ENCODE measurements at places on chromosomes 5 and 9.
A peak's percentile ranks its signal among the peaks of the same experiment; 100 is the strongest.

- DNase-seq, result no peak
These were observed 6.4 kb upstream of the AGPAT2 start for GRCh38 chr9:136693490-136694162.

GRCh38 chr9:14308853-14309145, 5.1 kb downstream of the NFIB start:
- DNase-seq, result no peak

- peak; percentile 25 for DNase-seq
These were observed at the start of gene GFPT2 for GRCh38 chr5:180353048-180353979. Gene GFPT2 (minus strand): TSS chr5:180353336. CDS start chr5:180353217, 119 bp downstream.

- DNase-seq, result no peak
These were observed 124.0 kb downstream of the ESM1 start for GRCh38 chr5:54861212-54861894.

DNA sequence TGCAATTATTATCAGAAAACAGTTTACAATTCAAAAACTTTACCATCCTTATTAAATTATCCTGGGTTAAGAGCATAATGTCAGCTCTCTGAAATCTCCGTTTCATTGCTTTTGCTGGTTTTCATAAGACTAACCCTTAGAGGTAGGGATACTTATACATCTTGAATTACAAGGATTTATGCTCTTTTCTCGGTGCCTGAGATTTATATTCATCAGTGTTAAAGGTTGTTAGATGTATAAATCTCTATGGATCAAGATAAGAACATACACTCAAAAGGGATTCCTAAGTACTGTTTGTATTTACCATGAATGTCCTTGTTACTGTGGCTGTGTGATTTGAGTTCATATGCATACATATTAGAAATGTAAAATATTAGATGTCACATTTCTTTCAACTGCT, 684.7 kb downstream of the EFNA5 start:
- DNase-seq, result no peak

DNA sequence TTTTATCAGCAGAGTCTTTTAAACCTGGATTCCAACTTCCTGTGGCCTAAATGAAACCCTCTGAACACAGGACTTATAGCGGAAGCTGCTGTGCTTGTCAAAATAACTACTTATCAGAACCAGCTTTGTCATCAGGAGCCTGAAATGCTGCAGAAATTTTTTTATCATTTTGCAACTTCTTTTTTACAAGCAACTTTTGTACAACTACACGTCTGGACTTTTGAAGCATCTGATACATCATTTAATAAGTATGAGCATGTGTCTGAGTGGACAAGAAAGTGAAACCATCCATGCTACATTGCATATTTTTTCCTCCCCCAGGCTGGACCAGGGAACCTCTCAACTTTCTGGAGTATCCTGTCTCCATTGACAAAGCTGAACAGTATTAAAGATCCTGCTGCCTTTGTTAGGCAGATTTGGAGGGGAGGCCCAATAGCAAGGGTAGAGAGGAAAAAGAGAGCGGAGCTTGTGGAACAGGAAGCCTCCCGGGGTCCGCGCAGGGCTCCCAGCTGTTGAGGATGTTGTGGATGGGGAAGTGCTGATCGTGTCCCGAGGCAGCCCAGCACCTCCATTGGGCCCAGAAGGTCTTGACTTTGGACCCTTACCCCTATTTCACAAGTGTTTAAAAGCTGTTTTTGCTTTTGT, 196.6 kb downstream of the MSX2 start:
- DNase-seq, result no peak

DNA sequence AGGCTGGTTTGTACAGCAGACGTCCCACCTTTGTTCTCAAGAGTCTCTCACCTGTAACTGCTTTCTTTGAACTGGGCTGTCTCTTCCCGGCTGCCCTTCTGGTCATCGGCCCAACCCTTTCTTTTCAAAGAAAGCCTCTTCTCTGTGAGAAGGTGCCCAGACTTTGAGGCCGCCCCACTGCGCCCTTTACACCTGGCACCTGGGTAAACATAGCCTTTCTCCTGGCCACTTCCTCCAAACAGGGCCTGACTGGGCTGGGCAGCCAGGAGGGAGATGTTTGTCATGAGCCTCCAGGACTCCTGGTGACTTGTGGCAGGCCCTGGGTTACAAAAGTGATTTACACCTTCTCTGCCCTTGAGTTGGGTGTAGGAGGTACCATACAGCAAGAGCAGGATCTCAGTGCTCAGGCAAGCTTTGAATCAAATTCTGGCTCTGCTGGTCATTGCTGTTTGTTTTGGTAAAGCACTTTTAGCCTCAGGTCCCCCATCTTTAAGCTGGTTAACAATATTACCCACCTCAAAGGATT, 127.2 kb upstream of the CXCL14 start:
- no peak for DNase-seq

DNA sequence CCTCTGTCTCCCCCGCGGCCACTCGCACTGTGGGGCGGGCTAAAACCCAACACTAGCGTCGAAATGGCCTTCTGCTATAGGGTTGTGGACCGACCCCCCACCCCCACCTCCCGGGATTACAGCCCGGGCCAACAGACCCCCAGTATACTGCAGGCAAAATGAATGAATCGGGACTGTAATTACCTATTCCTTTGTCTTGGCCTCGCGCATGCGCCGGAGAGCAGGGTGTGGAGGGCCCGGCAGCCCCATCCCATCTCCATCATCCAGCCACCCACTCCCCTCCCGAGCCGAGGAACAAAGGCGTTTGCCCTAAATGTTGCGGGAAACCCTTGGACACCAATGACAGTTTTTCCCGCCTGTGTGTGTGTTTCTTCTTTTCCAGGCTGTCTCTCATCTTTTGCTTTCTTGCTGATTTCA, 1.6 kb downstream of the BASP1 start:
- no peak for DNase-seq

DNA sequence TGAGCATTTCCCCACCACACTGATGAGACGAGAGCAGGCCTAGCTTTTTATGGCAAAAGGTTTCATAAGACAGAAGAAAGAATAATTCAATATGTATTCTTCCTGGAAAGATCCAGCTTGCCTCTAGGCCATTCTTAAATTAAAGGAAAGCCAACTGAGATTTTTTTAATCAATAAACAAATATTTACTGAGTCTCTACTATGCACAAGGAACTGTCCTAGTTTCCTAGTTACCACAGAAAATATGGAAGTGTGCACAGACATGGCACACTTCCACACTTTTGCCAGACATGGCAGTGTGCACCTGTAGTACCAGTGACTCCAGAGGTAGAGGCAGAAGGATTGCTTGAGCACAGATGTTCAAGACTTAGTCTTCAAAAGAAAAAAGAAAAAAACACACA, 281.0 kb downstream of the CETN3 start:
- no peak for DNase-seq

DNA sequence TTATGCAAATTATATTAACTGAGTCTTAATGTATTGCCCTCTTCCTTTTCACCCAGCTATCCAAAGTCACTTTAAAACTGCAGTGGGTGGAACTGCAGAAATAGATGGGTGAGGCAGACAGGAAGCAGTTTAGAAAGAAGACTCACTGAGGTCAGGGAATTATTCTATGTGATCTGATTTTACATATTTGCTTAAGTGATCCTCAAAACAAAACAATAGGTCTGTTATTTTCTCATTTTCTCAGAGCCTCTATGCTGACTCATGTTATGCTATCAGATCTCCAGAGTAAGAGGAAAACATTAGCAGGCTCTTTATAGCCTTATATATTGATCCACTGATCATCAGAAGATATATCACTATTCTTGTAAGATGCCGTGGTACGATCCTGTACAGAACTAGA, 63.5 kb downstream of the MRPS27 start:
- DNase-seq, result no peak

GRCh38 chr5:154542000-154542399, 64.0 kb upstream of the HAND1 start:
- no peak for DNase-seq

DNA sequence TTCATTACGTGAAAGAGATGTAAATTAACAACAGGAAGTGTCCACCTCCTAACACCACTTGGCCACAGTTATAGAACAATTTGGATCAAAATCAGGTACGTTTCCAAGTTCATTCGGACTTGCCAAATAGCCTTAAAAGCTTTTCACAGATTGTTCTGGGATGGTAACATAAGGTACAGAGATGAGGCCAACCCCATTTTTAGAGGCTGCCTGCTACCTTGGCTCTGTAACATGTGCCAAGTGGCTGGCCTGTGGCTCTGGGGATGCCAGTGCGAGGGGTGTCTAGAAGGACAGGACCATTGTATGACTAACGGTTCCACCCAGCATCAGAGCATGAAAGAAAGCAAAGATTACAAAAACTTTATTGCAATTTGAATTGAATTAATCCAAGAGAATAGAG, 91.0 kb downstream of the LHFPL2 start:
- no peak for DNase-seq

- DNase-seq, result no peak
These were observed 313.4 kb downstream of the CDH12 start for GRCh38 chr5:22539762-22540161.

GRCh38 chr5:34045023-34045422, 2.0 kb upstream of the C1QTNF3 start:
- DNase-seq, result no peak

DNA sequence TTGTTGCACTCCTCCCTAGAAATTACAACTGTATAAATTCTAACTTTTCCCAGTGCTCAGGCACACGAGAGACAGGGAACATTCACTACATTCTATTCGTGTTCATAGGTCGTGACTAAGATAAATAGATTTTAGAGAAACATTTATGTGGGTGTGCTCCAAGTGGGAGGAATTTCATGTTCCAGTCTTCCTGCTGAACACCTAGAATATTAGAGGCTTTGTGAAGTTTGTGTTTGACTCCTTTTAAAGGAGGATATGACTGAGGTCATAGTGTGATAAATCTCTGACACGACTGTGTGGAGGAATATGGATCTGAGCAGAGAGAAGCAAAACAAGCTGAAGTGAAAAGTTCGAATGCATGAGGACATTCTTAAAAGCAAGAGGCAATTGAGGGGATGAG, 355.3 kb downstream of the ZSWIM6 start:
- no peak for DNase-seq

- DNase-seq, result no peak
These were observed 60.2 kb downstream of the MLLT3 start for GRCh38 chr9:20562051-20562450.

GRCh38 chr5:179246227-179246626, 99.0 kb downstream of the ADAMTS2 start:
- DNase-seq, result no peak

DNA sequence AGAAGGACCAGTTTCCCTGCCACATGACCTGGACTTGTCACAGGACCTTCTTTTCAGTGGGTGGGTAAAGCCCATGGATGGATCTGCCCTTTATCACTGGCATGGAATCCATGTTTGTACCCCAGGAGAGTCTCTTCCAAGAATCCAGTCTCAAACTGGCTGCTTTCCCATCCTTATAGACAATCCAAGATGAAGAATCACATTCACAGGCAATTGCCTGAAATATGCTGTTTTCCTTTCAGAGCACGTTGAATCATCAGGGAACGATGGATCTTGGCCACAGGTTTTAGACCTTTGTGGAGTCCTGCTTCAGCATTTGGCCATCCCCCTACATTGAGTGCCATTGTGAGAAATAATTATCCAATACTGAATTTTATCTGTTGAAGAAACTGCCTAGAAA, 319.8 kb downstream of the ASTN2 start:
- DNase-seq, result no peak

- no peak for DNase-seq
These were observed 296.8 kb downstream of the MRPS30 start for GRCh38 chr5:45105491-45105994.

GRCh38 chr9:1001838-1002237, 25.4 kb downstream of the DMRT3 start:
- DNase-seq, result no peak

DNA sequence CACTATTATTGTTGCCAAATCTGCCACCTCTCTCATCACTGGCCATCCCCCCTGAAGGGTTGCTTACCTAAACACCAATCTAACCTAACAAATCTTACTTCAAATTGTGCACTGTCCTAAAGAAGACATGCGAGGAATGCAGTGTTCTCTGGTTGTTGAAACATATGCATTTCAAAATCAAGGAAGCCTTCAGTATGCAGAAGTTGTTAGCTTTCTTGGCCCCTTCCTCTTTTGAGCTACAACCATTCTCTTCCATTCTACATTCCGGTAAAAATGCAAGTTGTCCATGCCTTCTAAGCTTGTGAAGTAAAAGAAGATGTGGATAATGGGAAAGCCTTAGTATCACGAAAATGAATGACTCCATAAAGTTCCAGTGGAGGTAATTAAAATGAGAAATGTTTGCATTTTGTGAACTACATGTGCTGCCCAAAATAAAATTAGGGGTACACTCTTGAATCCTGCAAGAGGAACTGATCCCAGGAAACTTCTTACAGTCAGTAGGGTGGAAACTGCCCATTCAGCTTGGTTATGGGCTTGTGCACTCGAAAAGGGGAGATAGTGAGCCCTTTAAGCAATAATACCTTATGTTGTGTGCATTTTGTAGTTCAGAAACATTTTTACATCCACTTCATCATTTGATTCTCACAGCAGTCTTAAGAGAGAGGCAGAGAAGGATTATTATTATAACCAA, 77.6 kb upstream of the ADRB2 start:
- no peak for DNase-seq

DNA sequence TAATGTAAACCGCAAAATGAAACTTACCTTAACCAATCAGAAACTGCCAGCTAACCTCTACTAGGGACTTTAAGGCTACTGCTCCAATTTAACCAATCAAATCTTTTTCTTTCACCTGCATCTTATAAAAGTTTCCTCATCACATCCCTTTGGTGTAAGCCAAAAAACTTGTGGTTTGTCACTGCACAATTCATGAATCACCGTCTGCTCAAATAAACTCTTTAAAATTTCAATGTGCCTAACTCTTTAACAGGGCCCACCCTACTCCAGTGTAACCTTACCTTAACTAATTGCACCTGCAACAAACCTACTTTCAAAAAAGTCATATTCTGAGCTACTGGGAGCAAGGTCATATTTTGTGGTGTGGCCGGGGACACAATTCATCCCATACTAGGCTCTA, 172.2 kb upstream of the GRAMD2B start:
- DNase-seq, result no peak

DNA sequence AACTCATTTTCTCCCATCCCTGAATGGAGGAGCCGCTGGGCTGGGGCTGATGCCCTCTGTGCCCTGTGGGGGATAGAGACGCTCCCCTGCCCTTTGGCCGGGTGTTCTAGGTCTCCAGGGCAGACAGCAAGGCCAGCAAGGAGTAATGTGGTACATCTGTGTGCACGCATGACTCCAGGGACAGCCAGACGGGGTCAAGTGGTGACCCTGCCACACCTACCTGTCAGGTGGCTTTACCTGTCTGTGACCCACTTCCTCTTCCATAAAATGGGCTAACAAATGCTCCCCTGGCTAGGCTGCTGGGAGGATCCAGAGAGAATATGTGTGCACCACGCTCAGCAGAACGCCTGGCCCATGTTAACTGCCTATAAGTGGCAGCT, 35.4 kb upstream of the BARHL1 start:
- DNase-seq, result no peak

DNA sequence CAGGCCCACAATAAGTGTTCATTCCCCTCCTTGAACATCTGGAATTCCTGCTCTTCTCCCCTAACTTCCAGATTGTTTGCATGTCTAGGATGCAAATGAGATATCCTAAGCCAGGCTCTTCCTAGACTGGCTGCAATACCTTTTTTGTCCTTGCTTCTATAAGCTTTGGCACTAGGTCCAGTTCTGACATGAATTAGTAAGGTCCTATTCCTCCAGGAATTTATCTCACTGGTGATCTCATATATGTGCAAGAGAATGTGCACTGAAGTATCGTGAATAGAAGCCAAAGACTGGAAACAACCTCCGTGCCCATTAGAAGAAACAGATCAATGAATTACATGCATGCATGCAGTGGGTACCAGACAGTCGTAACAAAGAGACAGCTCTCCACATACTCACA, 25.2 kb downstream of the DUSP1 start:
- DNase-seq, result no peak

- no peak for DNase-seq
These were observed 606.7 kb upstream of the FAM174A start for GRCh38 chr5:99928490-99928889.

- DNase-seq, result no peak
These were observed 1.4 kb downstream of the PCDHA13 start for GRCh38 chr5:140883373-140883772.
